ENCODE measurements at places on chromosomes 11 and 22.
A peak's percentile ranks its signal among the peaks of the same experiment; 100 is the strongest.

DNA sequence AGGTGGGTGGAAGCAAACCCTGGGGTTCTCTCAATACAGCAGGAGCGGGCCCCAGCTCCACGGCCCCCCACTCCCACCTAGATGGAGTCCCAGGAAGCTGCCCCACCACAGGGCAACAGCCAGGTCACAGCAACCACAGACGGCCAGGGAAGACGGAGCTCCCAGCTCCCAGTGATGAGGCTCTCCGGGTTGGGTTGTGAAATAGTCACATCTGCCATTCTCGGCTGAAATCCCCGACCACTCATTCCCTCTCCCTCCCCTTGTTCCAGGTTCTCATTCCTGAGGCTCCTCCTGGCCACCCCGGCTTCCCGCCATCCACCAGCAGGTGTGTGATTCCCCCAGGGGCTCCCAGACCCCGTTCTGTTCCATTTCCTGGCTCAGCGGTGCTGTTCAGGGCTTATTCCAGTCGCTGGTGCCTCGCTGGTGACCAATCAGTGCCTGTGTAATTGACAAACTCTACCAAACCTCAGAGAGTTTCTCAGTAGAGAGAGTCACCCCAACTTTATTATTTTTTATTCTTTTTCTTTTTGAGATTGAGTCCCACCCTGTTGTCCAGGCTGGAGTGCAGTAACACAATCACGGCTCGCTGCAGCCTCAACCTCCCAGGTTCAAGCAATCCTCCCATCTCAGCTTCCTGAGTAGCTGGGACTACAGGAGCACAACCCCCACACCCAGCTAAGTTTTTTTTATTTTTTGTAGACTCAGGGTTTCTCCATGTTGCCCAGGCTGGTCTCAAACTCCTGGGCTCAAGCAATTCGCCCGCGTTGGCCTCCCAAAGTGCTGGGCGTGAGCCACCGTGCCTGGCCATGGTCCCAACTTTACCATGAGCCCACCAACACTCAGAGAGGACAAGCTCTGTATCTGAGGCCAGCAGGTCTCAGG, 63.2 kb downstream of the SHANK2 start:
- DNase-seq = no peak

DNA sequence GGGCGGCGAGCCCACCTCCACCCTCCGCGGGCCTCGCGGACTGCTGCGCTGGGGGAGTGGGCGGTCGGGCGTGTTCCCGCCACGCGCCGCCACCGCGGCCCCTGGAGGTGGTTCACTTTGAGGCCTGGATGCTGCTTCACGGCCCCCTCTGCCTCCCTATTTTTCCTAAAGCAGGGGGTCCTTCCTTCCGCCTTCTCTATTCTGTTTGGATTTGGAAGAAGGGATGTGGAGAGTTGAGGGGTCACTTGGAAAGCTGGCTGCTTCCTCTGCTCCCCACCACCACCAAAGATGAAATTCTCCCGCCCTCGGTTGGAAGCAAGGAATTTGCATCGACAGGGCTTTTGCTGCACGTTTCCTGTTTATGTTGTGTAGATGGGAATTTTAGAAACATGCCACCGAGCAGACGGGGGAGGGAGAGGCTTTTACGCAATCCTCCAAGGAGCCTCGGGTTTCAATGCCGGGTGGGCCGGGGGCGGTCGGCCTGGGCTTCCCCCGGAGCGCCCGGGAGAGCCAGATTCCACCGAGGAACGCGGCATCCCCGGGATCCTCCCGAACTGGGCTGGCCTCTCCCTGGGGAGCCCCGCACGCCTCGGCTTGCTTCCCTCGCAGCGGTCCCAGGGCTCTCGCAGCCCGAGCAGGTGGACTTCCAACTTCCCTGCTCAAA, 403 bp upstream of the SBF2 start:
- no peak for DNase-seq

GRCh38 chr11:45181193-45181888, 34.9 kb downstream of the PRDM11 start:
- no peak for DNase-seq

- DNase-seq = no peak
Measured at GRCh38 chr11:32059686-32060462, 31.0 kb upstream of the RCN1 start.

GRCh38 chr11:73195191-73196007, 22.7 kb upstream of the P2RY2 start:
- no peak for DNase-seq

GRCh38 chr11:117696540-117696939, 100.5 kb downstream of the DSCAML1 start:
- no peak for DNase-seq

GRCh38 chr22:36016684-36017083, 11.9 kb downstream of the RBFOX2 start:
- DNase-seq = no peak

GRCh38 chr11:46247090-46247489, 30.4 kb upstream of the CREB3L1 start:
- DNase-seq = no peak

DNA sequence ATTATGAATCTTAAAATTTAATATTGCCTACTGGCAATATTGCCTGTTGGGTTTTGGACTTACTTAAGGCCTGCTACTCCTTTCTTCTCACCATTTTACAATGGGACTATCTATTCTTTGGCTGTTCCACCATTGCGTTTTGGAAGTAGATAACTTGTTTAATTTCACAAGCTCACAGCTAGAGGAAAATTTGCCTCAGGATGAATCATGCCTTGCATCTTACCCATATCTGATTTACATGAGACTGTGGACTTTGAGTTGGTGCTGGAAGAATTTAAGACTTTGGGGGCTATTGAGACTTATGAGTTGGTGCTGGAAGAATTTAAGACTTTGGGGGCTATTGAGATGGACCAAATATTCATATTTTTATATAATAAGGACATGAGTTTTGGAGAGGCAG, 662.6 kb downstream of the METTL15 start:
- DNase-seq = no peak

GRCh38 chr11:73977856-73978519, 4.7 kb downstream of the UCP2 start:
- DNase-seq = peak; percentile 8

DNA sequence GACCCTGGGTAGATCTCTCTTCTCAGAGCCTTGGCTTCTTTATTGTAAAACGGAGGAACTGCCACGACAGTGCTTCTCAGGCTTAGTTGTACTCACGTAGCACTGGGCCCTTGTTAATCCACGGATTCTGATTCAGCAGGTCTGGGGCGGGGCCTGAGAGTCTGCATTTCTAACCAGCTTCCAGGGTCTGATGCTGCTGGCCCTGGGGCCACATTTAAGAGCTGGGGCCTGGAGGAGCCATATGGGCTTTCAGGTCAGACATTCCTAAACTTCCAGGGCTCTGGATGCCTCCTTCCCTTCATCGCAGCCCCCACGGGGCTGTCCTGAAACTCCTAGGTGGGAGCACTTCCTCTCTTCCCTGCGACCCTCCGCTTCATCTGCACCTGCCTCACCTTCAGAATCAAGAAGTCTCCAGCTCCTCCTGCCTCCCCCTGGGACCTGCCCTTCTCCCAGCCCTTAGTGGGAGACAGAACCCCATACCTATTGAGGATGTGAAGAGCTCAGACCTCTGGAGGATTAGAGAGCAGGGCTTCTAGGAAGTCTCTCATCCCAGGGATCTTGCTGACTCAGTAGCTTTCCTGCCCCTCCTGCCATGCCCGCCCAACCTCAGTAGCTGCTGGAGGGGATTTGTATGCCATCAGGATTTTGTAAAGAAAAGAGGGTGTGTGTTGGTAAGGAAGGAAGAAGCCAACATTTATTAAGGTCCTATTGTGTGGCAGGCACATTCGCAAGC, 92.5 kb downstream of the LRRC32 start:
- no peak for DNase-seq

DNA sequence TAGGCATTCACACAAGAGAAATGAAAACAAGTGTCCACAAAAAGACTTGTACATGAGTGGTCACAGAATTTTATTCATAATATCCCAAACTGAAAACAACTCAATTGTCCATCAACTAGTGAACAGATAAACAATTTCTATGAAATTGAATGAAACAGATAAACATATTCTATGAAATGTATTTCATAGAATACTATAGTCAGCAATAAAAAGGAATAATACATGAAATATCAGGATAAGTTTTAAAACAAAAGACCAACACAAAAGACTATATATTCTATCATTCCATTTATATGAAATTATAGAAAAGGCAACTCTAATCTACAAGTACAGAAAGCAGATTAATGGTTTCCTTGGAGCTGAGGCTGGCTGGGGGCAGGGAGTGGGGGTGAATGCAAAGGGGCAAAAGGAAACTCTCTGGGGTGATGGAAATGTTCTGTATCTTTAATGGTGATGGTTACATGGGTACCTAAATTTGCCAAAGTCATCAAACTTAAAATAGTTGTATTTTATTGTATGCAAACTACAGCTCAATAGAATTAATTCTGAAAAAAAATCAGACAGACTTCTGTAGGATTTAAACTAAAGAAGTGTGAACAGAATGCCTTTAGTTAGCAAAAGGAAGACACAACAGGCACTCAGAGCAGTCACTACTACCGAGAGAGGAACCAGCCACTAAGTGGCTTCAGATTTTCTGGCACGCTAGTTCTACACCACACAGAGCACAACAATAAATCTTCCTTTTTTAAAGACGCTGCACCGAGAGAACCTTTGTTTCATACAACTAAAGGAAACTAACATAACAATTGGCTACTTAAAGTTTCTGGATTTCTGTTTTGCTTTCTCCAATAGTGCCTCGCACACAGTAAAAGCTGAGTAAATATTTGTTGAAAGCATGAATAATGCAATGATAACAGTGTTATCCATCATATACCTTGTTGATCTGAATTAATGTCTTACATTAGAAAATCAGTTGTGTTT, 15.4 kb downstream of the CCDC34 start:
- DNase-seq = no peak

DNA sequence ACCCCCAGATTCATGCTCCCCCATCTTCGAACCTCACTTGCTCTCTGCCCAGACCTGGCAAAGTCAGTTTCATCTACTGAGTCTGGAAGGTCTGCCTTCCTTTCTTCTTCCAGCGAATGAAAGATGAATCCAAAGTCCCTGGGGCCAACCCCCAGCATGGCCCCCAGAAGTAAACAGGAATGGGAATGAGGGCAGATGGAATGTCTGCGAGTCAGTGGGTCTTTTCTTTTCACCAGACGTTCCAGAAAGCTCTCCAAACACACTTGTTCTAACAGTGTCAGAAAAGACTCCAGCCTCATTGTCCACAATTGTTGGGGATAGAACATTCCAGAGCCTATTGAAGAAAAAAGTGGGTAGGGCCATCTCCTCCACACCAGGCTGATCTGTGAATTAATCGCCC, 28.6 kb downstream of the RIBC2 start:
- no peak for DNase-seq

DNA sequence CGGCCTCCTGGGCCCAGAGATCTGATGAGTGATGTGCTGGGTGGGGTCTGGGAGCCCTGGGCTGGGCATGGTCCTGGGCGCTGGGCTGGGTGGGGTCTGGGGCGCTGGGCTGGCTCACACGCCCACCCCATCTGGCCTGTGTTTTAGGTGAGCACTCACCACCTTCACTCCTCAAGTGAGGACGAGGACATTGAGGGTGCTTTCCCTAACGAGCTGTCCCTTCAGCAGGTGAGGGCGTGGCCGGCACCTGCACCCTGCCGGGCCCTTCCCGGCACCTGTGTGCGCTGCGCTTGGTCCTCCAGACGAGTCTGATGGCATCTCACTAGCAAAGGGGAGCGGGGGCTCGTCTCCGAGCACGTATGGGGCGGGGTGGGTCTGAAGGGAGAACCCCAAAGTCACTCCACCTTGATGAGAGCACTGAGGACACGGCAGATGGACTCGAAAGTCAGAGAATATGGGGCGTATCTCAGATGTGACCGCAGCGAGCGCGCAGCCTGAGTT, 37.9 kb downstream of the SBF1 start:
- DNase-seq = no peak

- DNase-seq = no peak
Measured at GRCh38 chr22:24291515-24292201, 21.0 kb downstream of the SPECC1L start.

- no peak for DNase-seq
Measured at GRCh38 chr22:46909237-46910030, 147.0 kb downstream of the TBC1D22A start.

GRCh38 chr11:76459299-76459698, 14.5 kb downstream of the EMSY start:
- no peak for DNase-seq

DNA sequence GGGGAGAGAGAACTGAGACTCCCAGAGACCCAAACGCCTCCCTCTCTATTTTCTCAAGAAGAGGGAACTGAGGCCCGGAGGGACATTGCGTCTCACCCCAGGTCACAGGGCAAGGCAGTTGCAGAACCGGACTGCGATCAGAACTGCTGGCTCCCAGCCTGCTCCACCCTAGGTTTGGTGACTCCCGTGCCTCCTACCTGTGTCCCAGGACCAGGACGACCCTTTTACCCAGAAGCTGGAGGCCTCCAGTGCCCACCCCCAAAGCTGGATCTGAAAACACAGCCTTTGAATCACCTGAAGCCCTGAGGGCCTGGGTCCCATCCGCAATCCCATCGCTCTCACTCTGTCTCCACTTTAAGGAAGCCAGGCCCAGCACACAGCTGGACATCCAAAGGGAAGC, 1.4 kb downstream of the GSTT4 start:
- DNase-seq = no peak

- no peak for DNase-seq
Measured at GRCh38 chr22:48491451-48491941, 1336.2 kb downstream of the BRD1 start.

DNA sequence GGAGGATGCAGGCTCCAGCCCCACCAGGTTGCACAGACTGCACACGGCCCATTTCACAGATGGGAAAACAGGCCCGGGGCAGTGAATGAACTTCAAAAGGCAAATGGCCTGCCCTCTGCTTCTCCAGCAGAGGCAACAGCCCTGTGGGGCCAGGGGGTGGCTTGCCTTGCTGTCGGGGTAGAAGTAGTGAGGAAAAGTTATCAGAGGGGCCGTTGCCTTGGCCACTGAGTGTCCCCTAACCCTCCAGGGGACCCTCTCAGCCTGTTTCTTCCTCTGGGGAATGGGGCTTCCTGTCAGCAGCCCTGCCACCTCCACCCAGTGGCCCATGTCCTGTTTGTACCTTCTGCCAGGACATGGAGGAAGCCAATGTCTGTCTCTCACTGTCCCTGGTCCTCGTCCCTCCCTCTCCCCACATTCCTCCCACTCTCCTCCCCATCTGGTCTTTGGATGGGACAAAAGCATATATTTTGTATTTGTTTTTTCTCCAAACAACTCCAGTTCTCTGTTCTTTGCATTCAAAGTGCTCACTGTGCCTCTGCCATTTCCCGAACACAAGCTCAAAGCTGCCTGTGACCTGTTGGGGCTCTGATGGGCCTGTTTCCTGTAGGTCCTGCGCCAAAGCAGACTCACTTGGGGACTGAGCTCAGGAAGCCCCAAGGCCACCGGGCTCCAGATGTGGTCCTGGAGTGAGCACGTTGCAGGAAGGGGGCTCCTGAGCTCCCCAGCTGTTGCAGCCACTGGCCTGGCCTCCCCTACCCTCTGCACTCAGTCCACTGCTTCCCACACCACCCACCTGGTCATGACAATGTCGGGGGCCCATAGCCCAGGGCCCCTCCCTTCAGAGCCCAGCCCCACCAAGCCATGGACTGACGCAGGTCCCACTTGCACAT, 9.5 kb downstream of the MAP4K2 start:
- no peak for DNase-seq

GRCh38 chr22:48065892-48066291, 1303.4 kb downstream of the TBC1D22A start:
- no peak for DNase-seq

GRCh38 chr11:80782135-80782885, 1341.5 kb upstream of the TENM4 start:
- DNase-seq = no peak

All from HL-60 (cell line).